ENCODE measurements at places on chromosomes 7 and 10.

DNA sequence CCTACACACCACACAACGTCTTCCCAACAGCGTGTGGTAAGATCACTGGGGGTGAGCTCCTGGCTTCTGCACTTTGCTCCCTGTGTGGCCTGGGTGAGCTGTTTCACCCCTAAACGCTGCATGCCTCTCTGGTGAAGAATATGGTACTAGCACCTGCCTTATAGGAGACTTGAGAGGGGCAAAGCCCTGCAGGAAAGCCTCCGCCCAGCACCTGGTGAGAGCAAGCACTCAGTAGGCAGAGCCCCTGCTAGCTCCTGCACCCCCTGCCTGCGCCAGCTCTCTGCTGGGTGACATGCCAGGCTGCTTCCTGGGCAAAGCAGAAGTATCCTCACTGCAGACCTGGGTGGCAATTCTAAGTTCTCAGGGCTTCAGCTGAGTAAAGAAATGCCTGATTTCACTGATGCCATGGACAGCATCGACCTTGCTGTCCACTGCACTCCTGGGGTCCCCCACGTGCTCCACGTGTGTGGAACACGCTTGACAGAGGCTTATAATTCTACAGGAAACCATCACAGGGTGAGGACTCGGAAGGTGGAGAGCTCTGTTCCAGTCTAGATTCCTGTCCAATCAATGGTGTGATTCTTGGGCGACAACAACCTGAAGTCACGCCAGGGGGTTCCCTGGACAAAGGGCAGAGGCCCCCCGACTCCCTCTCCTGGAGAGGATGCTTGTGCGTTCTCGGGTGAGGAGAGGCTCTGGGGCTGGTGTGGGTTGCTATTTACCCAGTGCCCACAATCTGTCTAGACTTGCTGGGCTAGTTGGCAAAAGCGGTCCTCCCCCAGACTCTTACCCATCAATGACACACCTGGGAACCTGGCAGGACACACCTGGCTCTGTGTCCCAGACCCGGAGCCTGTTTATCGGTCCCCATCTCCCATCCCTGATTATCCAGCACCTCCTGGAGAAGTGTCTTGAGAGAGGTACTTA lies 5.0 kb upstream of the CALML5 start:
- DNase-seq = no peak

DNA sequence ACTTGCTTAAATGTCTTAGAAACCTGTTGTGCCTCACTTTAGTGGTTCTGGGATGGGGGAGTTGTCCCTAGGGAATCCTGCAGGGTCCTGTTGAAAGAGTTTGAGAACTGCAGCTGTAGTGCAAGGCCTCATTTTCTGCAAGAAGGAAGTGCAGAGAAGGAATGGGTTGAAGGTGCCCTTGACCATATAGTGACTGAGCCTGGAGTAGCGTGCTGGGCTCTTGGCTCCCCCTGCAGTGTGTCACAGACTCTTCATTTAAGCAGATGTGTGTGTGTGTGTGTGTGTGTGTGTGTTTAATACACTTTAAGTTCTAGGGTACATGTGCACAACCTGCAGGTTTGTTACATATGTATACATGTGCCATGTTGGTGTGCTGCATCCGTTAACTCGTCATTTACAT lies 92.2 kb downstream of the GRK5 start:
- DNase-seq = no peak

GRCh38 chr10:98885378-98885777 lies 350.3 kb downstream of the HPSE2 start:
- no peak for DNase-seq

DNA sequence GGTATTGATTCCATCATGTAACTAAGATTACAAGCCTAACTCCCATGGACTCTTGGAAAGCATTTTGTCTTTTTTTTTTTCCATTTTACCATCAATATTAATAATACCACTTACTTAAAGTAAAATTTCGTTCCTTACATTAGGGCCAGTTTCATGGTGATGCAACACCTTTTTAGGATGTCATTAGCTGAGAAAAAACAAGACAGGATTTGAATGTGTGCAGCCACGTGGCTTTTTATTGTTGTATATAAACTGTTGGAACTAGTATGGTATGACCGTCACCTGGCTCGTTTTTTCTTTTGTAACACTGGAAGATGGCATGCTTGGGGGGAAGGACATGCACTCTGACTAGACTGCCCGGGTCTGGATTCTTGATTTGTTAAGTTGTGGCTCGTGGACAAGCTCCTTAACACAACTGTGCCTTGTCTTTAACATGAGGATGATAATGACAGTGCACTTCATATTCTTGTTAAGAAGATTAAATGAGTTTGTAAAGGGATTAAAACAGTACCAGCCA lies 42.1 kb downstream of the ARHGAP21 start:
- DNase-seq = no peak

DNA sequence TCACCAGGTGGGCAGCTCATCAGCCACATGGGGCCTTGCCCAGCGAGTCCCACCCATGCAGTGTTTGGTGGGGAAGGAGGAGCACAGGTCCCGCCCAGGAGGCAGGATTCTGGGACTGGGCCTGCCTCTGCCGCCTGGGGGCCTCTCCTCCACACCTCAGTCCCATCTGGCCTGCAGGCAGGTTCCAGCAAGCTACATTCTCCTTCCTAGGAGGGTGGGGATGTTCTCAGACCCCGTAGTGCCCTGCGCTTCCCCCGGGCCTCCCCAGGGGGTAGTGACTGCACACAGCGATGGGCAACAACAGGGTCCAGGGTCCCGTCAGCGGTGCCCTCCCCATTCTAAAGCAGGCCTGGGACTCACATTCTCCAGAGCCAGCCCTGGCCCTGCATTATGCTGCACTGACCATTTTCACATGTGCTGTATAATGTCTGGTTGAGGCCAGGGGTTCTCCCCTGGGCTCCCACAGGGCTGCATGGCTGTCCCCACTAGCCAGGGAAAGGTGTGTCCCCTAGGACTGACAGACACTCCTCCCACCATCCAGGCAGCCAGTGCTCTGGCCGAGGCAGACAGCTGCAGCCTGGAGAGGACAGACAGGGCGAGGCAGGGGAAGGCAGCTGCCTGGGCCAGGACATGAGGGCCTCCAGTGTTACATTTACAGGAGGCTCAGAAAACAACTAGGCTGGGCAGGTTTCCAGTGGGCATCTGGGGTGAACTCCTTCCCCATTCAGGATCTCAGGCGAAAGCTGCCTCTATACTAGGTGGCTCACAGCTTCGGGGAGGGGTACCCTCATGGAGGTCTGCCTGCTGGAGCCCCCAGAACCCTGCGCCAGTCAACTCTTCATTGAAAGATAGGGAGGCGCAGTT lies 9.3 kb downstream of the RASGEF1A start:
- peak; percentile 24 for DNase-seq

GRCh38 chr7:115779561-115779960 lies 251.0 kb downstream of the TFEC start:
- DNase-seq = no peak

DNA sequence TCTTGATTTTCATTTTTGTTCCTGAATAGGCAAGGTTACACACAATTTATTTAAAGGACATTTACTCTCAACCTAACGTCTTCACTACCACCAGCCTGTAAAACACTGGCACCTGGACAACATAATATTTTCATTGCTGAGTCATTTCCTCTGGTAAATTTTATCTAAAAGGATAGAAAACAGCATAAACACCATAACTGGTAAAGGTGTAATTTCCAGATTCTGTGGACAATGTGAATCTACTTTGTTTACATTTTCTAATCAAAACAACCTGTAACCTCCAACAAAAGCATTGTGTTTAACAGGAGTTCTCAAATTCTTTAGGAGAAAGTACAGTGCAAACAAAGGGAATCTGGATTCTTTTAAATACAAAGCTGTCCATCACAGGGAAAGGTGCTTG lies 472.0 kb upstream of the AKR1E2 start:
- no peak for DNase-seq

GRCh38 chr7:151885202-151885580 lies 8.3 kb upstream of the PRKAG2 start:
- no peak for DNase-seq

DNA sequence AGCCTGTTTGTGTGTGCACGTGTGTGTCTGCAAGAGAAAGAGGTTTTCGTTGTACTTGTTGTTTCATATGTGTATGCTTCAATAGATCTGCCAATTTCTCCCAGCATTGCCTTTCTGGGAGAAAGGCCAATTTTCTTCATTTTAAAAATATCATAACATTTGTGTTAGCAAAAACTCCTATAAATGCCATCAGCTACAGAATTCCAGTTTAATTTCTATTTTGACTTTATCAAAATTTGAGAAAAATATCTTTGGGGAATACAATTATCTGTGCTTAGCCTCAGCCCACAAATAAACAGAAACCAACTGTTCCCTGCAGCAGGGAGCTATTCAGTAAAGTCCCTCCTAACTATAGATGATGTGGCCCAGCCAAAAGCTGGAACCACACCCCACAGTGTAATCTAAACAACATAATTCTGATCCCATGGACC lies 68.3 kb upstream of the MGMT start:
- no peak for DNase-seq

GRCh38 chr10:110368002-110368401 lies 63.3 kb upstream of the SMNDC1 start:
- no peak for DNase-seq

GRCh38 chr10:72511459-72511858 lies 114.4 kb downstream of the MICU1 start:
- DNase-seq = no peak

DNA sequence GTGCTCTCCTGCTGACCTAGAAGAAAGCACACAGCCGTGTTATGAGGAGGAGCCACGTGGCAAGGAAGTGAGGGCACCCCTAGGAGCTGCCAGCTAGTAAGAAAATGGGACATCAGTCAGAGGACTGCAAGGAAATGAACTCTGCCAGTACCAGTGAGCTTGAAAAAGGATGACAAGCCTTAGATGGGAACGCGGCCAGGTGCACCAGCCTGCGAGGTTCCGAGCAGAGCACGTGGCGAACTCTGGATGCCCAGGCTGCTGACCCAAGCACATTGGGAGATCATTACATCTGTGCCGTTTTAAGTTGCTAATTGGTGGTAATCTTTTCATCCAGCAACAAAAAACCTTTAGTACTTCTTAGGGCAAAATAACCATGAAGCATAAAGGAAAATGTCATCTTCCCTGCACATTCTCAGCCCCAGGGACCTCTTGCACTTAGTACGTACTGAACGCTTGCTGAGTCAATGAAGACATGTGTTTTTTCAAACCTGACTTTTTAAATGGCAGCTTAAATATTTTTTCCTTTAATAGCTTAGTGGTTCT lies 69.4 kb downstream of the AMZ1 start:
- DNase-seq = no peak

DNA sequence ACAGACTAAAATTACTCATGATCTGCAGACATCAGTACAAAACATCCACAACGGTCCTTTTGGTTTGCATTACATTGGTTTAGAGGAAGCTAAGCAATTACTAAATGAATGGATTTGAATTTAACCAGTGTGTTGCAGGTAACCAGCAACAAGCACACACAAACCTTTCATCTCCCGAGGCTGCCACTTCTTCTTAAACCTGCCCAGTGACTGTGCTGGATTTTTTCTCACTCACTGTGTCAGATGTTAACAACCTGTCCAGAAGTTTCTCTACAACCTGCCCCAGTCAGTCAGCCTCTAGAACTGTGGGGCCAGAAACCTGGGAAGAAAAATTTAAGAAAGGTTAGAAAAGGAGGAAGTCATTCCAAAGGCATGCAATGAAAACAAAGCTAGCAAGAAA lies 2.4 kb upstream of the MEOX2 start:
- peak; percentile 41 for DNase-seq

DNA sequence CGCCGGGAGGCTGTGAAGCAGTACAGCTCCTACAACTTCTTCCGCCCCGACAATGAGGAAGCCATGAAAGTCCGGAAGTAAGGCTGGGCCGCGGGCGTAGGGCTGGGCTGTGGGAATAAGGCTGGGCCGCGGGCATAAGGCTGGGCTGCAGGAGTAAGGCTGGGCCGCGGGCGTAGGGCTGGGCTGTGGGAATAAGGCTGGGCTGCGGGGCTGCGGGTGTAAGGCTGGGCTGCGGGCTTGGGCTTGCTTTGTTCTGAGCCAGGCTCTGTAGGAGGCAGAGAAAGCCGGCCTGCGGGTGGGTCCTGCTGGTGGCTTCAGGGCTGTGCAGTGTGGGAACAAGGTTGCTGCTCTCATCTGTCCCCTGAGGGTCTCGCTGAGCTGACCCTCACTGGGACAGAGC lies 12.5 kb downstream of the PFKFB3 start:
- no peak for DNase-seq

DNA sequence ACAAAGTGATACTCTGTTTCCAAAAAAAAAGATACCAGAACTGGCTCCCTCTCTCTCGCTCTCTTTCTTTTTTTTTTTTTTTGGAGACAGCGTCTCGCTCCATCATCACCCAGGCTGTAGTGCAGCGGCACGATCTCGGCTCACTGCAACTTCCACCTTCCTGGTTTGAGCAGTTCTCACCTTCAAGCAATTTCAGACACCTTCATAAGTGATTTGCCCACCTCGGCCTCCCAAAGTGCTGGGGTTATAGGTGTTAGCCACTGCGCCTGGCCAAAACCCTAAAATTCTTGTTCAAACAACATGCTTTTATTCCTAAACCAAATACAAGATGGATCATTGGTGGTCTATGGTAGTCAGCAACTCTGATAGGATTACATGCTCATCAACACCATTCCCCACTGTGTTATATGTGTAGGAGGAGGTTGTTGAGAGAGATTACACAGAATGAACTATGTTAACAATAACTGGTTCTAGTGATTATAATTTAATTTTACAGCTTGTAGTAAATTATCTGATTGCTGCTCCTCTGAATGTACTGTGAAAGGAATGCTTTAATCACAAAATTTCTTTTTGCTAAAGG lies 15.5 kb downstream of the ACBD5 start:
- no peak for DNase-seq

GRCh38 chr7:70017357-70017756 lies 419.1 kb downstream of the AUTS2 start:
- no peak for DNase-seq

DNA sequence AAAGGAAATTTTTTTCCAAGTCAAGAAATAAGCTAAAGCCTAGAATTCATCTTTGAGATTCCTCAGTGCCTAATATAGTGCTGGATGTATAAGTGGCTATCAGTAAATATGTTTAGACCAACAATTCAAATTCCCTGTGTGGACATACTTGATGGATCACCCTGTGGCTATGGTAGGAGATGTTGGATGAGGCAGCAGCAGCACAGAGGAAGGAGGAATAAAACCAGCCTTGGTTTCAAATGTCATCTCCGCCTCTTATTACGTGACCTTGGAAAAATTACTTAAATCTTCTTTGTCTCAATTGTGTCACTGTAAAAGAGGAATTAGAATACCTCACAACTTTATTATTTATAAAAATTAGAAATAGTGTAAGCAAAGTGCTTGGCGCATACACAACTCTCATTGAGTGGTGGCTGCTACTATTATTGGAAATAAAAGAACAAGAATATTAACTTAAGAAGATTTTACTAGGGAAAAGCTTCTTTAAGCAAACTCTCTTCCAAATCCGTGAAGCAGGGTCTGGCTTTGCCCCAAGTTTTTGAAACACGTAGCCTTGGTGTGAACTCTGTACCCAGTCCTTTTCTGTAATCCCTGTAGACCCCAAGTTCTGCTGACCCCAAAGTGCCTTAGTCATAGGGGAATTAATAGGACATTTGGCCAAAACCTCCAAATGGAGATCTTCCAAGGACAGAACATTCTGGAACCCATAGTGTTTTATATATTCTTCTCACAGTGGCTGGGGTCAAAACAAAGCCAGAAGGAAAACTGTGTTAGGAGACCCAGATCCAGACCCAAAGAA lies 283.8 kb downstream of the PTEN start:
- peak; percentile 31 for DNase-seq

GRCh38 chr7:33346055-33346454 lies 216.7 kb downstream of the BBS9 start:
- DNase-seq = no peak
